ENCODE measurements at places on chromosomes 7 and 10.

GRCh38 chr7:133560900-133561299 lies 308.0 kb downstream of the EXOC4 start:
- no peak for DNase-seq

DNA sequence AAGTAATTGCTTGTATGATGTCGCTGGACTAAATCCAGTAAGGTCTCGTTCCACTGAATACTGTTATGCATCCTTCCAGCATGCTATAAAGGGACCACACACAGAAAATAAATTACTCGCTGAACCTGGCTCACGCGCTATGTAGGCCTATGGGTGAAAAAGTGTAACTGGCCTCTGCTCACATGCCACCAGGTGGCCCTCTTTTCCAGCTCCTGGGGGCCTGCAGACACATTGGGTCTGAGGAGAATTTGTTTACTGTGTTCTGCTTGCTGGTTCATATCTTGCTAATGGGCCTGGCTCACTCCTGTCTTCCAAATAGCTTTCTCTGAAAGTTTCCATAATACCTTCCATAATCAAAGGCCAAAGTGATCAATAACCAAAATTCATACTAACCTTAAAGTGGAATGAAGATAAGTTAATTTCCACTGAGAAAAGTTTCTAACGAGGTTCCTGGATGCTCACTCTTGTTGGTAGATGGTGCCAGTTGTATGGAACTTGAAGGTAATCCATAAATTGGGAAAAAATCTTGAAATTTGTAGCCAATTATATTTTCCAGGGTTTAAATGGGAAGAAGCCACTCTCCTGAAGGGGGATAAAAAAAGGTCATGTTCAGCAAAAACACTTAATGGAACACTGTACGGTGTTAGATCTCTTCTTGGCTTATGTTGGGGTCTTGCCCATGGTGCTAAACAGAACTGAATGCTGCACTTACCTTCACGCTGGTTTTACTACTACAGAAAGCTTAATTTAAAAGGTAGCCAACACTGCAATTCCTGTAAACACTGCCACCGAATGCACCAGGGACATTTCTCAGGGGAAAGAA lies 27.0 kb upstream of the ZPBP start:
- DNase-seq, result peak; percentile 45

GRCh38 chr7:125654076-125654475 lies 724.5 kb upstream of the POT1 start:
- DNase-seq, result no peak

- DNase-seq, result no peak
Observed at GRCh38 chr10:128036011-128036615, 90.1 kb downstream of the MKI67 start.

DNA sequence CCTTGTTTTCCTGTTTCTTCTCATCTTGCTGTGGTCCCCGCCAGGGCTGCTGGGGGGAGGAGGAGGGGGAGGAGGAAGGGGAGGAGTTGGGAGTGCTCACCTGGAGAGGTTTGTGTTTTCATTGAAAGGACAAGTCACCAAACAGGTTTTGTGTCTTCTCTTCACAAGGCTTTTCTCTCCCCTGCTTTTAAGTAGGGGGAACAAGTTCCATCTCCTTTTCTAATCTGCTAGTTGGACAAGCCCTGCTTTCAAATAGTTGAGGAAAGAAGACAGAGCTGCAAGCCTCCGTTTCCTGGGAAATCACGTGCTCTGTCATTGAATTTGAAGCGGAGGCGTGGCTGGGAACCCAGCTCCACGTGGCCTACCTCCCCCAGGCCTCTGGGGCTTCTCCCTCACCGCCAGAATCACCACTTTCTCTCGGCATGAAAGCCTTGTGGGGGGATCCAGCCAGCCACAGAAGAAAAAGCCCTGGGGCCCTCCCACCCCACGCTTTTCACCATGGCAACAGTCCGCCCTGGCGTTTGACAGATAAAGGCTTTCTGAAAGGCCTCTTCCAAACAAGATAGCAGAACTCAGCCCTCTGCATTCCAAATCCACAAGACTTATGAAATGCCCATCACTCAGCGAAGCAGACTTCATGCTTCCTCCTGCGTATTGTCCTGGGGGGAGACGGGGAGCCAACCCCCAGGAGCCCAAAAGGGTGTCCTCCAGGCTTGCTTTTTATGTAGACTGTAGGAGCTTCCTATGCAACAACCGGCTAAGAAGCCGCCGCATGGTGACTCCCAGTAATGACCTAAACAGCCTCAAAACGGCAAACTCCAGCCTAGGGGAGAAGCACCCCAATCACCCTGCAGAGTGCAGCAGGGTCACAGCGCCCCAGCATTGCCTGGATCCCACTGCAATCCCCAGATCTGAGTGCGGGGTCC lies 51.7 kb downstream of the PROSER2 start:
- DNase-seq, result no peak

DNA sequence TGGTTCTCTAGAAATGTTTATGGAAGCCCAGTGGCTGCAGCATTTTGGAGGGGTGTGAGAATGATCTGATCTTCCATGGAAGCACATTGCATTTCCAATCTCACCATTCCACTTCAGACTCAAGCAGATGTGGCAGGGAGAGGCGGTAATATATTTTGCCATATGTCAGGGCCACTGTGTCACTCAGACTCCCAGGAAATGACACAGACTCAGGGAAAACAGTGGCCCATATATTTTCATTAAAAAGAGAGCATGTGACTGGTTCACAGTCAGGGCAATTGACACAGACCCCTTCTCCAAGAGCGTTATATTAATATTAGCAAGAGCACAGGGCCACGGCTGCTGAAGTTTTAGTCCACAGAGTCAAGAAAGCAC lies 149.3 kb upstream of the NRP1 start:
- peak; percentile 79 for DNase-seq

DNA sequence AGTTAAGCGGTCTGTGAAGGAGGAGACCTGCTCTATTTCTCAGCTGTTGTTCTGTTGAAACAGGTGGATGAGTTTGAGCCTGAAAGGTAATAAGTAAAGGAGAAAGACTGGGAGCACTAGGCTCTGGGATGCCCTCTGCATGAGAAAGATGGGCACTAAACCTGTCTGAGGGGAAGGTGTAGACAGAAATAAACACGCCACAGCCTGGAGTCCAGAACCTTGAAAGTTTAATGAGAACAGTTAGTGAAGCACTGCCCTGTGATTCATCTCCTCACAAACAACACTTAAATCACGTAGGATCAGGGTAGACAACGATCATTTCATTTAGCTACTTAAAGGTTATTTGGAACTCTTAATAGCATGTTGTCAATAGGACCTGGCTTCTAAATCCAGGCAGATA lies 193.1 kb downstream of the PHTF2 start:
- DNase-seq, result peak; percentile 34

DNA sequence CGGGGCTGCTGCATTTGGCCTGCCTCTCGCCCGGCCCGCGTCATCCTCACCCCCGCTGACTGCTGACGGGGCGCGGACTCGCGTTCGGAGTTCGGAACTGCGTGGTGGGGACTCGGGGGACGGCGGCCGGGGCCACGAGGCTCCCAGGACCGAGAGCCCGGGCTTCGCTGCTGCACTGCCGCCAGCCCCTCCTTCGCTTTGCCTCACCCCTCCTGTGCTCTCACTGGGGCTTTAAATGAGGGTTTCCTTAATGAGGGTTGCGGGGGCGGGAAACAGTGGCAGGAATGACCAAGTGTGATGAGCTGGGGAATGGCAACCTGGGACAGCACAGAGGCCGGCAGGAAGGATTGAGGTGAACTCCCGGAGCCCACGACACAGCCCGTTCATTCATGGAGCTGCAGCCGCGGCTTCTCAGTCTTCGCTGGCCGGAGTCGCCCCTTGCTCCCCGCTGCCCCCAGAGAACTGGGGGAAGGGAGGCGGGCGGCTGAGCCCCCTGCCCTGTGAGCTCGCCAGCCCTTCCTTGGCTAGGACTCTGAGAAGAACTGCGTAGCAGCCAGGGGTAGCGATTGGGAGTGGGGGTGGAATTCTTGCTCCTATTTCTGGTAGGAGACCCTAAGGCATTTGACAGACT lies 1.5 kb upstream of the LRRC4 start:
- no peak for DNase-seq

- no peak for DNase-seq
Observed at GRCh38 chr10:76582531-76582930, 1055.1 kb downstream of the KCNMA1 start.

GRCh38 chr10:114729103-114729659 lies 71.1 kb upstream of the ABLIM1 start:
- DNase-seq, result no peak

DNA sequence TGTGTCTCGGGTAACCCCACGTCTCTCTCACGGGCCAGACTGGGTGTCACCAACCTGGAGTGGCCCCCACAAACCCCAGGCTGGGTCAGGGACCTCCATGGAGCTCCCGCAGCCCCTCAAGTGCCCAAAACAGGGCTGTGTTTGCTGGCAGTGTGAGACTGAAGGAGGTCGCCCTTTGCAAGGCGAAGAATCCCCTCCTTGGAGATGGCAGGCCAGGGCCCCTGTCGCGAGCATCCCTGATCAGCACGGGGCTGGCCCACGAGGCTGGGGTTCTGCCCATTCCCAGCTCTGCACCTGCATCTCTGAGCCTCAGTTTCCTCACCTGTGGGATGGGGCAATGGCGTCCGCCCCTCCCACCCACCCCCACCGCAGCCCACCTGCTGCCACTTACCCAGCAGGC lies 62.4 kb downstream of the SLC29A4 start:
- no peak for DNase-seq

DNA sequence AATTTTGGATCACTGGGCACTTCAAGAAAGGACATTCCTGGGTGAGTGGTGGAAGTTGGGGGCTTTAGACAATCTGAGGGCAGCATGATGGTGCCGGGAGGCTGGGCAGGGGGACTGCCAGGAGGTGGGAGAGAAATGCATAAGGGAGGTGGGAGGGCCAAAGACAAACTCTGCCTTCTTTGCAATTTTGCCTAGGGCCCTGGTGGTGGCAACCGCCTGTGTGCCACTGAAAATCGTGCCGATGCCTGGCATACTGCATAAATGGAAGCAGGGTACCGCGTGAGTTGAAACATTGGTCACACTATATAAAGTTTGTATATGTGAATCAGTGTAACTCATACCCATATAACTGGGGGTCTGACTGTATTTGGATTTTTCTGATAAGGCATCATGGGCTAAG lies 3.3 kb downstream of the LUC7L2 start:
- no peak for DNase-seq

GRCh38 chr7:2239242-2239641 lies 2.8 kb downstream of the MRM2 start:
- DNase-seq, result no peak

DNA sequence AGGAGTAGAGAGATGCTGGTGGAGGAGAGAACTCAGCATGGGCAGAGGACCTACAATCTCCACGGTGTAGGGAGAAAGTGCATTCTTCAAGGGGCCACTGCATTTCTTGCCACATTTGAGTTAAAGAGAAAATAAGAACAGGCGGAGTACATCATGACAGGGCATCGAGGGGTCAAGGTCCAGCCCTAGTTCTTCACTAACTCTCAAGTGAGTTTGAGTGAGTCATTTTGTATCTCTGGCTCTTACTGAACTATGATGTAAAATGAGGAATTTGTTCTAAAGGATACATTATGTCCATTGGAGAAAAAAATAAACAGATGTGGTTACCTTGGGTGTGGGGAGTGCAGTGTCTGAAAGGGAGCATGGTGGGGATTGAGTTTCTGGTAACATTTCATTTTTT lies 182.9 kb downstream of the XPNPEP1 start:
- DNase-seq, result no peak

DNA sequence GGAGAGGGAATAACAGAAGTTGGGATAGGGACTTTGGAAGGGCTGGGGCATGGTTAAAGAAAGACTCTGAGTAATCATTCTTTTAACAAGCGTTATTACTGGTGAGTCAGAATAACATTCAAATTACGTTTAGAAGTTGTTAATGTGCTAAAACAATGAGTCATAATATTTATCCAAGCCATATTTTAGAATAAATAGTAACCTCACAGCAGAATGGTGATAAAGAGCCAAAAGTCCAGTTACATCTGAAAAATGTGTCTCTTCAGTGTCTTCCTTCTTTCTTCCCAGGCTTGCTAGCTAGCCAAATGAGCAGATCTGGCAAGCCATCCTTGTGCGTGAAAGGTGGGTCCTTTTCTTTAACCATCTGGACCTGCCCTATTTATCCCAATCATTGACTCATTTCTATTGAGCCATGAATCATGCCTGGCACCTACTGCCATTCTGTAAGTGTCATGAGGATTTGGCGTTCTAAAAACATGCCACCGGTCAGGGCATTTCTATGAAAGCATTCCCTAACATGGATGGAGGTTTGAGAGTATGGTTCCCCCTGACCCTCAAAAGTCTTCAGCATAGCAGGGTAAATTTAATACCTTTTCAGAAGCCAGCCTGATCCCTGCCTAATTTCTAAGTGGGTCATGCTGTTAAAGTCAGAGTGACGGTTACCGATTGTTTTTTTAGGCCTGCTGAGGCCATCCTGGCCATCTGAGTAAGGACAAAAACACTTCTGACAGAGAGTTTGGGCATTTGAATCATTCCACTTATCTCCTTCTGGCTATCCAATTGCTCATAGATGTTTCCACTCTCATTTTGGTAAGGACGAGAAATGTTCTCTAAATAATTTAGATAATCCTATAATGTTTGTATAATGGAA lies 26.9 kb downstream of the MYPN start:
- DNase-seq, result no peak

- no peak for DNase-seq
Observed at GRCh38 chr7:150428671-150429451, 21.6 kb upstream of the GIMAP8 start.

DNA sequence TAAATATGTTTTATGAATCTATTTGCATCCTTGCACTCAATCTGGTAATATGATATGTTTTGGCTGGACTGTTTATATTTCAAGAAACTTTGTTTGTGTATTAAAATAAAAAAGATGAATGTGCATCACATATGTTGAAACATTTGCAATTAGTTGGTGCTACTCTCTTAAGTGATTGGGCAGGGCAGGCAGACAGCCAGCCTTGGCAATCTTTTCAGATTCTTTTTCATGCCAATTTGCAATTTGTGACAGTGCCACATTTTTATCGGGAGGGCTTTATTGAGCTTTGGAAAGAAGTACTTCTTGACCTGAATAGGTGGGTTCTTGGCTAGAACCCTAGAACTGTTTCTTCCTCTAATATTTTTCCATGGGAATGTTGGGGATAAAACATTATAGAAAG lies 152.2 kb downstream of the NXPH1 start:
- DNase-seq, result no peak

GRCh38 chr7:1362301-1362700 lies 97.0 kb downstream of the MICALL2 start:
- no peak for DNase-seq

DNA sequence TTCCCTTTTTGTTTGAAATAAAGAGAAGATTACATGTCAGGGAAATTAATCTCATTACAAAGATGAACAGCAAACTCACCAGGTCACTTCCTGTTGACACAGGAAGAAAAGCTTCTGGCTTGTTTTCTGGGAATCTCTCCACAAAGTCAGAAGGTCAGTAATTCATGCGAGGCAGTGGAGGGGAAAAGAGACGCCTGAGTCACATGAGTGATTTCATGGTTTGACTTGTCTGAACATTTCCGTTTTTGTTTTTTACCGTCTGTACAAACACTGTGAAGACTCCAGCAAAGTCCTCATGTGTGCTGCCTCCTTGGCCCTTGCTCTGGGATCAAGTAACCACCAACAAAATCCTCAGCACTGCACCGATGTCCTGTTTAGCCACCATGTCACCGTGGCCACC lies 2.5 kb upstream of the HABP2 start:
- DNase-seq, result no peak

- no peak for DNase-seq
Observed at GRCh38 chr10:82038587-82038986, 163.6 kb downstream of the NRG3 start.

Data from SHP77 (cell line).